HS-27A (cell line): ENCODE measurements at places on chromosomes 5 and 9.
A peak's percentile ranks its signal among the peaks of the same experiment; 100 is the strongest.

GRCh38 chr5:14250084-14250695 is 107.0 kb downstream of the TRIO start:
- DNase-seq = no peak

DNA sequence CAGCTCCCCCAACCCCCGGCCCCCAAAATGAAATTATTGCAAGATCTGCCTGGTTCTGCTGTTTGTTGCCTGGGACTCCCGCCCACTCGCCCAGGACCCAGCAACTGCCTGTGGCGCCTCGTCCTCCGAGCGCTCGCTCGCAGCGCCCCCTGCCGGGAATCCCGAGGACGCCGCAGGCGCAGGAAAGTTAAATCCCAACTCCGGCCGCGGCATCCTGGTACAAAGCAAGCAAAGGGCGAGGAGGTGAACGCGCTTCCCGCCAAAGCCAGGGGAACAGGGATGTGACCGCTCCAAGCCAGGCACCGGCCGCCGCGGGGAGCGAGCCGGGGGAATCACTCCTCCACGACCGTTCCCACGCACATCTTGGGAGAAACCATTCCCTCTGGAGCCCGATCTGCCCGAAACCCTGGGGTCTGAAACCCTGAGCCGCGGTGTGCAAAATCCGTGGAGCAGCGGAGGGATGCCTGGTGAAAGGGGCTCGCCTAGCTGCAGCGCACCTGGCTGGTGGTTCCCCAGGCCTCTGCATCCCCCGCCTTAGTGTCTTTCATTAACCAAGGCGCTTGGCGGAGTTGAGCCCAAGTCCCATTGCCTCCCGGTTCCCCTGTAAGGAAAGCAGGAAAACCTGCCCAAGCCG is 1.3 kb downstream of the SEMA5A start:
- peak; percentile 77 for DNase-seq

DNA sequence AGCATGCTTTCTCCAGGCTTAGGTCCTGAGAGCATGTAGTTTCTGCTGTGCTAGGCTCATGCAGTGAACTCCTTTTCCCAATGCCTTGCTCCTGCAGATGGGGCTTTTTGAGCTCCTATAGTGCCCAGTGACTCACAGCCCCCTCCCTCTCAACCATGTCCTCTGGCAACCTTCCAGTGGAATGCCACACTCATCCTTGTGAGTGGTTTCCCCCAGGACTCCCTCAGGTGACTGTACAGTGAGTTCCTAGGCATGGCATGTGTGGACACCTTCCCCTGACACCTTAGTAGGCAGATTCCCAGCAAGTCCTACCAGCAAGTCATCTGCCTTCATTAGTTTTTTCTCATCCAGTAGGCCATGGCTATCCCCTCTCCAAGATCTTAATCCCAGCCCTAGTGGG is 72.4 kb upstream of the CXCL14 start:
- DNase-seq = no peak

GRCh38 chr5:153670101-153670500 is 179.6 kb downstream of the GRIA1 start:
- no peak for DNase-seq

GRCh38 chr5:80620211-80620610 is 34.2 kb upstream of the MSH3 start:
- DNase-seq = no peak

DNA sequence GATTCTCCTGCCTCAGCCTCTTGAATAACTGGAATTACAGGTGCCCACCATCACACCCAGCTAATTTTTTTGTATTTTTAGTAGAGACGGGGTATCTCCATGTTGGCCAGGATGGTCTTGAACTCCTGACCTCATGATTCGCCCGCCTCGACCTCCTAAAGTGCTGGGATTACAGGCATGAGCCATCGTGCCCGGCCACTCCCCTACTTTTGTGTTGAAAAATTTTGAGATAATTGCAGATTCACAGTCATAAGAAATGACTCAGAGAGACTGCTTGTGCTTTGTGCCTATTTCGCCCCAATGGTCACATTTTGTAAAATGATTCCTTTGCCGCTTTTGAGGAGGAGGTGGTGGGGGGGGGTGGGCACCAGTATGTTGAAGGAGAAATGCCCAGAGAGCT is 48.1 kb upstream of the SH3PXD2B start:
- DNase-seq = no peak

GRCh38 chr5:137617528-137618205 is 118.2 kb downstream of the KLHL3 start:
- DNase-seq = no peak

DNA sequence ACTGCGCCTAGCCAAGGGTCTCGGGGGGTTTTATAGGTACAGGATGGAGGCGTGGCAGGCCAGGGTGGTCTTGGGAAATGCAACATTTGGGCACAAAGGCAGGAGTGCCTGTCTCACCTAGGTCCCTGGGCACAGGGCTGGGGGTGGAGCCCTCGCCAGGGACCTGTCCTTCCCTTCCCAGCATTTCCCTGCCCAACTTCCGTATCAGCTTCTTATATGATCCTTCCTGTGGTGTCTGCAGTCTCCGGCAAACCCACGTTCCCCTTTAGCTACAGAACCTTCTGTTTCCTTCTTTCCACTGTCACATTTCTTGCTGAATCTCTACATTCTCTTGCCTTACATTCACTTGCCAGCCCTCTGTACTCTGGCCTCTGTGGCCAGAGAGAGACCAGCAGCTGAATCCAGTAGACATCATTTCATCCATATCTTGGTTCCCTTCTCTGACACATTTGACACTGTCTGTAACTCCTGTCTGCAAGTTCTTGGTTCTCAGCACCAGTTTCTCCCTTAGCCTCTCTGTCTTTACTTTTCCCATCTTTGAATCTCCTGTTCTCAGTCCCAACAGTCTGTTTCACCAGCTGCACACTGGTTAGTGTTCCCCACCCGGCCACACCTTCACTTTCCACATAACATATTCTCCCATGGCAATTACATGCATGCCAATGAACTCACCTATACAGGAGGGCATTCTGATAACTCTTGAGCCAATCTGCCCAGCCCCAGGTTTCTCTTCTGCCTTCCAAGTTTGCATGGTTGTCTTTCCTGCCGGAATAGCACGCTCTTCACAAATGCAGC is 134.7 kb upstream of the ZNF608 start:
- DNase-seq = no peak

- peak; percentile 22 for DNase-seq
Measured at GRCh38 chr5:137453483-137454080, 45.5 kb downstream of the SPOCK1 start.

- no peak for DNase-seq
Measured at GRCh38 chr5:151764801-151765200, 6.4 kb upstream of the ATOX1 start.

- DNase-seq = no peak
Measured at GRCh38 chr5:146240951-146241350, 37.5 kb downstream of the RBM27 start.

DNA sequence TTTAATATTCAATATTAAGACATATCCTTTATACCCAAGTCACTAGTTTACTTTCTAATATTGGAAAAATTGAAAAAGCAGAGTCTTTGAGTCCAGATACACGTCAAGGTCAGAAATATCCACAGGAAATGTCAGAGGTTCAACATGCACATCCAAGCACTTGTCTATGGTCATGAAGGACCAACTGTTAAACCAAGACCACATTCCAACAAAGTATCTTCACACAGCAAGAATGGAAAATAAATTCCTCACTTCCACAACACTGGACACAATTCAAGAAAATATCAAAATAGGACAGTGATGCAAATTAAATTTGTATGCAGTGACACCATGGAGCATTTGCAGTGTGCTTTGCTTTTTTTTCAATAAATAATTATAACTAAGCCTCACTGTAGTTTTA is 142.5 kb downstream of the GABRB2 start:
- DNase-seq = no peak

DNA sequence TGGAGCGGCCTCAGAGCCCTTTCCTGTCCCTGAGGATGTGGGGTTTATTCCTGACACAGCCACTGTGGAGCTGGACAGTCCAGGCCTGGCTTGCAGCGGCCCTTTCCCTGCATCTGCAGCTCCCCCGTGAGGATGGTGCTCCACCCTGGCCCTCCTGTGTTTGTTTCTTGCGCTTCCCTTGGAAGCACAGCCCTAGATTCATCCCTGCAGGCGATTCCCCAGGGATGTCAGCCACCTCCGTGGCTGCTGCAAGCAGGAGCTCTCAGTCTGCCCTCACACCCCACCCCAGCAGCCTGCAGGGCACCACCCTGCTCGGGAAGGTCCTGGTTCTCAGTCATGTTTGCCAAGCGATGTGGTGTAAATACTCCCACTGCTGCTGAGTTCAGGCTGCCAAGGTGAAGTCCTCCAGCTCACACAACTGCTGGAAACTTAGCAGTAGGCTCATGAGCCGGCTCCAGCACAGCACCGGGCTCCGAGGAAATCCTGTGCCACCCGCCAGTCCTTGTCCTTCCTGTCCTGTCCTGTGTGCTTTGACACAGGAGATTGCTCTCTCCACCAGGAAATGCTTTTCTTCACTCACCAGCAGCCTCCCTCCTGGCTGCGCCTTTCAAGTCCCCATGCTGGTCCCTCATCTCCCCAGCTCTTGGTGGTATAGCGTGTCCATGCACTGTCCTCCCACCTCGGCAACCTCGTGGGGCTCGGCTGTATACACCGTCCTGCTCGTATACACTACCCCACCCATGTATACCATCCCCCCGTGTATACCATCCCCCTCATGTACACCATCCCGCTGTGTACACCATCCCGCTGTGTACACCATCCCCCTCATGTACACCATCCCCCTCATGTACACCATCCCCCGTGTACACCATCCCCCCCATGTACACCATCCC is 16.2 kb downstream of the ROPN1L start:
- no peak for DNase-seq

- DNase-seq = no peak
Measured at GRCh38 chr5:89570557-89570956, 687.6 kb upstream of the MEF2C start.
